Cerebellar nuclear complex (tissue), 1 donor: ENCODE measurements at places on chromosomes 16 and 17.

DNA sequence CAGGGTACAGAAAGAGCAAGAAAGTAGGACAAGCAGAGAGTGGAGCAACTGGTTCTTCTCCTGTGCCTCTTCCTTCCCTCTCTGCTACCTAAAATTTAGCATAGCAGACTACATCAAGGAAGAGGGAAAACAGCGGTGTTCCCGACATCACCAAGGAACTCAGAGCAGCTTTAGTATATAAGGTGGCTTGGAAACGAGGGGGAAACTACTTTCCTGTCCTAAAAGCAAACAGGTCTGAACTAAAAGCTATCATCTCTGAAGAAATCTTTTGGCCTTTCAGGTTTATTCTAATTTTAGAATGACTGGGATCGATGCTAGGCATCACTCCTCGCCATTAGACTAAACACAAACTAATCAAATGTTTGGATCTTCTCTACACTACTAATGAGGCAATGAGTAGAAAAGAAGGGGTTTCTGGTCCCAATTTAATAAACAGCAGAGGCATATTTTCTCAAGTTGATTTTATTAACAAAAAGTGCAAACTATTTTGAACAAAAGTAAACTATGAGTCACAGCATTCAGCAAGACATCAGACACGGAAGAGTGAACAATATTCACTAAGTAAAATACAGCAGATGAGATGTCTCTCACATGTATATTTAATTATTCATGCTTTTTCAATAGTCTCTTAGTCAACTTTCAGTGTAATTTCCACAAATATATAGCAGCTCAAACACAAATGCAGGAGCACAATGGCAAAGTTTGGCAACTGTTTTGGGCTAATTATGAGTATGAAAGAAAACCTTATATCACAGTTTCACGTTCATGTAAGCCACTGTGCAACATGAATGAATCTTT is 108.7 kb downstream of the TRIM37 start:
- DNase-seq = no peak

GRCh38 chr16:64234200-64234599 is 887.7 kb downstream of the CDH11 start:
- DNase-seq = no peak

DNA sequence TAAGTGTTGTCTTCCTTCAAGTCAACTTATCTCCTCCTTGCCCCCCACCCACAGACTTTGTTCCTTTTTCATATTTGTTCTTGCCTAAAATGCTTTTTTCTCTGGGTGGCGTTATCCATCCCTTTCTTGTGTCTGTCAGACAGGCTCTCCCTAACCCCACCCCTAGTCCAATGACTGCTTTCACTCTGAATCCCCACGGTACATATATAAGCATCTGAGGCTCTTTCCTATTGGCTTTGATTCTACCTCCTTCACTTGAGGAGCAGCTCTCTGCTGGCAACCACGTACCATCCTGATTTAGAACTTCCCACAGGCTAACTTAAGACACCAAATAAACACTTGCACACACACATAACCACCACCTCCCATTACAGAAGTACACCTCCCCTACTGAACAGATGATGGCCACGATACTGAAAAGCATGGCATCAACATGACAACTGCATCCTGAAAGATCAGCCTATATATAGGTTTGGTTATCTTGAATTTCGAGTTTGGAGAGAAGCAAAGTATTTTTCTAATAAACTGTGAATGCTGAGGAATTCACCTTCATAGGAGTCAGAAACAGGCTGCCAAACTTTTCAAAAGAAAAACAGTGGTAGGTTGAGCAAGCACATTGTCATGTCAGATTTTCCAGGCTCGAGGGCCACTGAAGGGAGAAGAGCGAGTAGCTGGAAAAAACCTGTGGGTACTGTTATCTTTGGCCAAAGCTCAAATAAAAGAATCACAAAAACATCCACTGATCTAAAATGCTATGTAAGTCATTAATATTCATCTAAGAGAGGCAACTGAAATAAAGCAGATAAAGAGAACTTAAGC is 24.3 kb downstream of the STAT3 start:
- DNase-seq = no peak

GRCh38 chr16:81846105-81846504 is 67.0 kb downstream of the PLCG2 start:
- DNase-seq = no peak
